ENCODE measurements at places on chromosomes 7 and 10. TPM values are rescaled to one million over a fixed set of nuclear protein-coding genes. Genes with fewer than 3 reads are reported as not detected.

The RBP3 gene
- total RNA-seq: not detected

The AKR1E2 gene
- total RNA-seq: 8.7 TPM

The WDR86 gene
- 70.5 TPM for total RNA-seq

The TUBB8 gene
- total RNA-seq: 1.1 TPM

The DNAH11 gene
- total RNA-seq: 0.22 TPM

The TRPV6 gene
- total RNA-seq: 0.27 TPM

DNA sequence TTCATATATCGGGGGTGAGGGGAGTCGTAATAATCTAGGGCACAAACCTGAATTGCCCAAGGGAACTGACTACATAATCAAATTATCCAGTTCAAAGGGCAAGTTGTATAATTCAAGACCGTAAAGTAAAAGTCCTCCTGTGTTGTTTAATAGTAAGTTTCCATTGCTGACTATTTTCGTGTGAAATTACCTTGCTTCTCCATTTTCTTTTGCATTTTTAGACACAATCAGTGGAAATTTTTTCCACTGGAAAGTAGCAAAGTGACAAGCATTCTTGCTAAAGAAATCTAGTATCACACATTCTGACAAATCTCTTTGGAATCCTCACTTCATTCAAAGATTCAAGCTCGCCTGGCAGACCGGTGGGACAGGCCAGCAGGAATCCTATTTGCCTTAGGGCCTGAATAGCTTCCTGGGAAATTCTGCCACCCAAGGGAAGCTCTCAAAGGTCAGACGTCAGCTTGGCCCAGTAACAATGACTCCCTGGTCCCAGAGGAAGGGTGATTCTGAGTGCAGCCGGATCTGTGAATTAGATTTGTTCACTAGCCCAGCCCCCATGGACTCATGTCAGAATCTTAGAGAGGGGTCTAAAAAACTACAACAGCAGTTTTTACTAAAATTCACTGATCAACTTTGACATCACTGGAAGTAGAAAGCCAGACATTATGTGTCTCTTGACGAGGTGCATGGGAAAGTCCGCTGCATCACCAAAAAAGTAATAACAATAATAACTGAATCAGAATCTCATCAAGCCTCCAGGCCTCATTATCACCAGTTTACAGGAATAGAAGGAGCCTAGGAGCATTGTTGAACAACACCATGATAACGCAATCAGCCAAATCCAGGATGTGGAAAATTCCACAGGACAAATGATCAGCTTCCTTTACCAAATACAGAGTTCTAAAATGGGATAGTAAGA is 161.0 kb downstream of the SKIDA1 start:
- H3K27me3 ChIP-seq: peaks cover 4% of the 10 kb centered on the region
- H3K4me3 ChIP-seq: peak overlapping the region; percentile 59
- no peaks in the 10 kb centered on the region for H3K36me3 ChIP-seq
- no peak overlapping the region for H3K27ac ChIP-seq
- peak; percentile 48 for DNase-seq

- peak; percentile 85 for DNase-seq
- H3K27ac ChIP-seq: no peak overlapping the region
- peaks cover 9% of the 10 kb centered on the region for H3K36me3 ChIP-seq
- peaks cover 10% of the 10 kb centered on the region for H3K27me3 ChIP-seq
- no peaks in the 10 kb centered on the region for H3K4me1 ChIP-seq
Observed at GRCh38 chr10:132654708-132655661, 117.4 kb downstream of the INPP5A start.

DNA sequence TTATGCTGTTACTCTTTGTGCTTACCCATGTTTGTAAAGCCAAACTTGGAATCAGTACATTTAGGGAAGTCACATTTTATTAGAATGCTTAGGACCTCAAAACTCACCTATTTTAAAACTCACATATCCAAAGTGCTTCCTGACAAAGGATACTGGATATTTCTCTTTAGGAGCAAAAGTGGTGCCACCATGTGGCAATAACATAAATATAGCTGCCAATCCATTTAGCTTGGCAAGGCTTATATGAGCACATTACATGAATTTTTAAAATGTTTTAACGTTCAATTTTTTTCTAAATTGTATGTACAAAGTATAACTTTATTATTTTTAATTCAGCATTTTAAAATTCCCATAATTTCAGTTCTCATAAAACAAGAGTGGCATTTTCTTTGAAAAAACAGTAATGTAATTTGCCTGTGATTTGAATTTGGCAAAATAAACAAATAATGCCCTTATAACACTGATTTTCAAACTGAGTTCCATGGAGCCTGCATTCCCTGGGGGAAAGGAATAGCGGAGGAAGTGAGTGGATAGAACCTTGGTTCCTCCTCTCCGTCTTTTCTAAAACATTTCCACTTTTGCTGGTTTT is 75.4 kb downstream of the HDAC9 start:
- no peaks in the 10 kb centered on the region for H3K36me3 ChIP-seq
- H3K4me3 ChIP-seq: no peak overlapping the region
- peaks cover 28% of the 10 kb centered on the region for H3K4me1 ChIP-seq

DNA sequence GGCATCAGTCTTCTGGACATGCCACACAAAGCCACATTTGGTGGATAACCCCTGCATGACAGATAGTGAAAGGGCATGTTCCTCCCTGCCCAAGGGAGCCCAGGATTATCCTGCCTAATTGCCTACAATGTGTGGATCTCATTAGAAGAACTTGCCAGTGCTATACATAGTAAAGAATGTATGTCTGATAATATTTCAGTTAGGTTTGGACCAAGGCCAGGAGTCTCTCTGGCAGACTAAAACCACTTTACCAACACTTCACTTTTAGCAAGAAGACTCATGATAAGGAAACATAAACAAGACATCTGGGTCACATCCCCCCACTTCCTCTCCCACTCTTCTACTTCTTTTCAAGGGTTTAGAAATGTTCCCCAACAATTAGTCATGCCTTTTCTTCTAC is 196.7 kb downstream of the MTERF1 start:
- H3K4me1 ChIP-seq: no peaks in the 10 kb centered on the region
- DNase-seq: no peak
- H3K4me3 ChIP-seq: no peak overlapping the region
- H3K36me3 ChIP-seq: peaks cover 28% of the 10 kb centered on the region

GRCh38 chr10:52453501-52453900 is 139.4 kb downstream of the DKK1 start:
- H3K27ac ChIP-seq: no peak overlapping the region
- no peaks in the 10 kb centered on the region for H3K27me3 ChIP-seq
- H3K4me1 ChIP-seq: no peaks in the 10 kb centered on the region
- no peak for DNase-seq

- H3K36me3 ChIP-seq: peaks cover 4% of the 10 kb centered on the region
- H3K4me1 ChIP-seq: no peaks in the 10 kb centered on the region
- DNase-seq: no peak
- no peak overlapping the region for H3K4me3 ChIP-seq
Observed at GRCh38 chr7:26008428-26008827, 143.6 kb upstream of the NFE2L3 start.

DNA sequence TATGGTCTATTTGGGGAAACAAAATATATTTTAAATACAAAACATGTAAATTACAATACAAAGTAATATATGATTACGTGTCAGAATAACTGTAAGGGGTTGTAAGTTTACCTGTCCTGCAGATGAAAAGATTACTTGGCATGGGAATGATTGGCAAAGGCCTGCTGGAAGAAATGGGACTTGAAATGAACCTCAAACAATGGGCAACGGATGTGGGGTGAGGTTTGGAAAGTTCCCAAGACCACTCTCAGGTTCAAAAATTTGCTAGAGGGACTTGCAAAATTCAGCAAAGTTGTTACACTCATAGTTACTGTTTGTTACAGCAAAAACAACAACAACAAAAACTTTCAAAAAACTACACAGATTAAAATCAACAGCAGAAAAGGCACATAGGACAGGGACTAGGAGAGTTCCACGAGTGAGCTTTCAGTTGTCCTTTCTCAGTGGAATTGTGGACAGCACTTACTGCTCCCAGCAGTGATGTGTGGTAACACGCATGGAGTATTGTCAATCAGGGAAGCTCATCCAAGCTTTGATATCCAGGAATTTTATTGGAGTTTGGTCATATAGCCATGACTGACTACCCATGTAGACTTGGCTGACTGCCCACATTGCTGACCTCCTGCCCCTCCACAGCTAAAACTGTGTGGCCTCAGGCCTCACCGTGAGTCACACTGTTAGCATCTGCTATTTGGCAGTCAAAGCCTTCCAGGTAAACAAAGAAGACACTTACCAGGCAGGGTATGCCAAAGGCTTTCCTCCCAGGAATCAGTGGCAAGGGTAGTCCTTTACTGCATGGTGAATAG is 43.8 kb downstream of the EXOC6 start:
- no peaks in the 10 kb centered on the region for H3K27me3 ChIP-seq
- H3K36me3 ChIP-seq: no peaks in the 10 kb centered on the region
- H3K4me3 ChIP-seq: no peak overlapping the region
- no peaks in the 10 kb centered on the region for H3K4me1 ChIP-seq
- no peak for DNase-seq

- H3K4me3 ChIP-seq: peak overlapping the region; percentile 92
- DNase-seq: no peak
- H3K4me1 ChIP-seq: peaks cover 16% of the 10 kb centered on the region
- H3K36me3 ChIP-seq: peaks cover 4% of the 10 kb centered on the region
Observed at GRCh38 chr7:27096768-27097514, 1.1 kb upstream of the HOXA1 start.

GRCh38 chr10:64574371-64574770 is 1053.2 kb downstream of the REEP3 start:
- peaks cover 4% of the 10 kb centered on the region for H3K36me3 ChIP-seq
- H3K4me3 ChIP-seq: no peak overlapping the region
- H3K27me3 ChIP-seq: no peaks in the 10 kb centered on the region
- no peak for DNase-seq
- H3K27ac ChIP-seq: no peak overlapping the region

- DNase-seq: no peak
- H3K4me1 ChIP-seq: no peaks in the 10 kb centered on the region
- no peak overlapping the region for H3K4me3 ChIP-seq
- H3K27me3 ChIP-seq: no peaks in the 10 kb centered on the region
- H3K36me3 ChIP-seq: no peaks in the 10 kb centered on the region
- no peak overlapping the region for H3K27ac ChIP-seq
Observed at GRCh38 chr7:115449689-115450088, 527.8 kb downstream of the MDFIC start.

- H3K4me1 ChIP-seq: no peaks in the 10 kb centered on the region
- no peak for DNase-seq
- no peaks in the 10 kb centered on the region for H3K27me3 ChIP-seq
- no peaks in the 10 kb centered on the region for H3K36me3 ChIP-seq
- no peak overlapping the region for H3K4me3 ChIP-seq
Observed at GRCh38 chr7:45679516-45679915, 105.3 kb downstream of the ADCY1 start.
